Activated CD4-positive, alpha-beta T cell treated with anti-CD3 and anti-CD28 coated beads, Interleukin-2, Interleukin-4, amounts not matched to agents 100 ng/mL and 50 ng/mL, durations not matched to agents 16 hours and 8 hours (primary cell): ENCODE measurements at places on chromosomes 7 and 10.

DNA sequence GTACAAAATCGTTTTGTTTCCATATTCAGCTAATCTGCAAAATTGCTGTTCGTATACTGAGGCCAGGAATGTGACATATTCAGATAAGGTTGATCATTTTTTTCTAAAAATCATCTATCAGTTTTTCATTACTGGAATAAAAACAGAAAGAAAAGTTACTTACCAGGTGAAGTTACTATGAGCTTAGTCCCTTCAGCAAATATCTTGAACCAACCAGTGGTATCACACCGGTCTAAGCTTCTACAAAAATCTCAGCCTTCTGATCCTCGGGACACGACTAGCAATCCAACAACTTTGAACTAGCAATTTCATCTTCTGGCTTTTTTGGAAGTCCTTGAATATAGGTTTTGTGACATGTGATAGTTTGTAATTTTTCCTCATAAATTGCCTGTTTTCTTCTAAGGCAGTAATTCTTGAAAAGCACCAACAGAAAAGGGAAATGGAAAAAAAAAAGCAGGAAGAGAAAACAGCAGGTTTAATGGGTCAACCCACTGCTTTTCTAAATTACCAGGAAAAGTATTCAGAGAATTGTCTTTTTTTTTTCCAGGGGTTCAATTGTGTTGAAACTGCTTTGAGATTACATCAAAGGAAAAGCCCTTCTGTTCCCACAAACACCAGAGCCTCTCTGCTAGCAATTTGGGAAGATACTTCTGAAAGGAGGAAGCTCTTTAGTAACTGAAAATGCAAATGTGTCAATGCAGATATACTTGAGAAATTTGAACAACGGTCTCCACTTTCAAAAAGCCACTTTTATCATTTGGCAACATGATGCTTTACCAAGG is 2.9 kb upstream of the TARP start:
- no peak for DNase-seq

DNA sequence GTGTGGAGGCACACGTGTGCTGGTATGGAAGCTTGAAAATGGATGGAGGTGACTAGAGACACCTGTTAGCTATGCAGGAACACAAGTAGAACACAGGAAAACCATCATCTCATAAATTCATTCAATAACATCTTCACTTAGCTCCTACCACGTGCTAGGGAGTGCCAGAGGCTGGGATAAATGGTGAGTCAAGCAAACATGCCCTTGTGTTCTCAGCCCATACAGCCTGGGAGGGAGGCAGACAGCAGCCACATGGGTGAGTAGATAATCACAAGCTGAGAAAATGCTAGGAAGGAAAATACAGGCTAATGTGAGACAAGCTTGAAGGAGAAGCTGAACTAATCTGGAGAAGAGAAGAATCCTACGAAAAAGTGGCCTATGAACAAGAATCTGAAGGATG is 468.0 kb upstream of the ZMIZ1 start:
- DNase-seq: no peak

- no peak for DNase-seq
Observed at GRCh38 chr10:22761569-22762220, 47.3 kb upstream of the PIP4K2A start.

DNA sequence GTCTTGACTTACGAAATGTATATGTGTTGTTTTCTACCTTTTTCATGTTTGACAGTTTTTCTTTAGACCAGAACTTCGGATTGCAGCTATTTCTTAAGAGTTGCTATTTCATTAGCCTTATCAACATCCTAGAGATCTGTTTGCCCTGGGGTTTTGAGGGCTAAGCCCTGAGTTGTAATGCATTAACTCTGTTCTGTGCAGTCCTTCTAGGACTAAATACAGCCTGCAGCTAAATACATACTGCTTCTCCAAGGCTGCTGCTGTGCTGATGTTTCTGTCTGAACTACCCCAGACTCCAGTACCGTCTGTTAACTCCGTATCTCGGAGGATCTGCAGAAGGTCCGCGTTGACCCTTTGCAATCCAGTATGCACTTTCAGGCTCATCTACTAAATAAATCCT is 26.5 kb downstream of the KIAA1217 start:
- DNase-seq: no peak

GRCh38 chr7:66076462-66077329 is 1.1 kb downstream of the ASL start:
- DNase-seq: no peak

DNA sequence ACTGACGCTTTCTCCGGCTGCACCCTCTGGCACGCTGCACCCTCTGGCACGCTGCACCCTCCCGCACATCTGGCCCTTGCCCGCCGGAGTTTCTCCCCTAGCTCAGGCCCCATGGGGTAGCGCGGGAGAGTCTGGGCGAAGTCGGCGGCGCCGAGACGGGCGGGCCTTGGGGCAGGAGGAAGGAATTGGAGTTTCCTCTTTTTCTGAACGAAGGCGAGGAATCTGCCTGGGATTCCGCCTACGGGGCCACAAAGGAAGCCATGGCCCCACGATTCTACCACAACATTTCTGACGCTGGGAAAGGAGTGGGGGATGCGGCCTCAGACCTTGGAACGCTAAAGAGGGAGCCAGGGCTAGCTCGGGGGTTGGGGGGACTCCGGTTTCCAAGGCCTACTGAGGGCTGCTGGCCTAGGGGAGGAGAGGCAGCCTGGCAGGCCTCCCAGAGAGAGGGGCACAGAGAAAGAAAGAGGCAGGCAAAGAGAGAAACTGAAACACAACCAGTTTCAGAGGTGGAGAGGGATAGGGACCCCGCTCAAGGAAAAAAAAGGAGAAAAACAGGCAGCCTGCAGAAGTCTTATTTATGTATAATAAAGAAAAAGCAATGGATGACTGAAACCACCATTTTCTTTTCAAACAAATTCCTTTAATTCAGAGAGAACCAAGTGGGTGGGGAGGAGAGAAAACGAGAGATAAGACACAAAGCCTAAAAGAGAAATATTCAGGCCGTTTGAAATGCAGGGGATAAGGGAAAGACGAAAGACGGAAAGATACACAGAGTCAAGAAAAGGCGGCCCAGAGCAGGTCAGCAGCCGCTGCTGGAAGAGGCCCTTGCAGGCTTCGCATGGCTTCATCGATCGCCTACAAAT is 4.3 kb downstream of the TLX1 start:
- no peak for DNase-seq

- no peak for DNase-seq
Observed at GRCh38 chr7:131147604-131148003, 180.1 kb upstream of the MKLN1 start.
